Activated CD4-positive, alpha-beta T cell treated with anti-CD3 and anti-CD28 coated beads, Interleukin-2, amount 50 U/mL, for 16 hours (primary cell): ENCODE measurements at places on chromosomes 6 and 20.

GRCh38 chr6:127460465-127460864 is 1.3 kb upstream of the KIAA0408 start:
- peak; percentile 16 for DNase-seq

GRCh38 chr6:147589739-147590250 is 81.3 kb downstream of the SAMD5 start:
- DNase-seq, result no peak

GRCh38 chr6:33187809-33188208 is 4.5 kb downstream of the COL11A2 start:
- DNase-seq, result no peak

DNA sequence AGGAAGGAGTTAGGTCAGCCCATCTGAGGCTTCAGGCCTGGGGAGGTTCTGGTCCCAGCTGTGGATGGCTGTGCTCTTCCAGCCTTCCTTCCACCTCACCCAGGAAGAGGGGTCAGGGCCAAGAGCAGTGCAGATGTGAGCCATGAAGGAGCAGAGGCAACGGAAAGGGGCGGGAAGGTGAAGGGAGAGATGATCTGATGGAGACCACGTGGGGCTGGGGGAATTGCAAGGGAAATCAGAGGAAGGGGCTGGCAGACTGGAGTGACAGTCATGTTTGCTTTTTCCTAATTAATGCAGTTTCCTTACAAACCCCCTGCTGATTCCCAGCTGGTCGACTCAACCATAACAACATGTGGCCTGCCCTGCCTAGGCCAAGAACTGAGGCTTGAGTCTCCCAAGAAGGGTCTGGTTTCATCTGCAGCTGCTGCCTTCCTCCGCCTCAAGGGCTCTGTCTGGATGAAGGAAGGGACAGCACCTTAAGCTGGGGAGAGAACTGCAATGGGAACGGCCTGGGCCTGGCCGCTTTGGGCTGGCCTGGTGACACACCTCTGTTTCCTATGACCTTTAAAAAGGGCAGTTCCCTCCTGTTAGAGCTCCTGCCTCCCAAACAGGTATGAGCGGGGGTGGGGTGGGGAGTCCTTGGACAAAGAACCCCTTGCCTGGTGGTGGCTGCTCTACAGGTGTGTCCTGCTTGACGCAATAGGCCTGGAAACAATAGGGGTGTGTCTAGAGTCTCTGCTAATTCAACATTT is 7.8 kb upstream of the MRPS18A start:
- DNase-seq, result no peak

DNA sequence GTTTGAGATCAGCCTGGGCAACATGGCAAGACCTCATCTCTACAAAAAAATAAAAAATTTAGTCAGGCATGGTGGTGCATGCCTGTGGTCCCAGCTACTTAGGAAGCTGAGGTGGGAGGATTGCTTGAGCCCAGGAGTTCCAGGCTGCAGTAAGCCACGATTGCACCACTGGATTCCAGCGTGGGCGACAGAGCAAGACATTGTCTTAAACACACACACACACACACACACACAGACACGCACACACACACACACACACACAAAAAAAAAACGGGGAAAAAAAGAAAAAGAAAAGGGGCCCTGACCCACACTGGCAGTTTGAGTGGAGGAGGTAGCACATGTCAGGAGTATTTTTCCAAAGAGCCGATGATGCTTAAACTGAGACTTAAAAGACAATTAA is 122.2 kb downstream of the AFG1L start:
- no peak for DNase-seq

DNA sequence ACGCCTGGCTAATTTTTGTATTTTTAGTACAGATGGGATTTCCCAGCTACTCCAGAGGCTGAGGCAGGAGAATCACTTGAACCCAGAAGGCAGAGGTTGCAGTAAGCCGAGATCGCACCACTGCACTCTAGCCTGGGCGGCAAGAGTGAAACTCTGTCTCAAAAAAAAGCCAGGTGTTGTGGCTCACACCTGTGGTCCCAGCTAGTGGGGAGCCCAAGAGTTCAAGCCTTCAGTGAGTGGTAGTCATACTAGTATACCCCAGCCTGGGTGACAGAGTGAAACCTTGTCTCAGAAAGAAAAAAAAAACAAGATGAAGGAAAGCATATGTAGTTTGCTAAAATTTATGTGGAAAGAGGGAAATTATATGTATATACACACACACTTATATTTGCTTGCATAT is 20.0 kb upstream of the POU5F1 start:
- DNase-seq, result no peak

GRCh38 chr6:167652701-167653095 is 174.0 kb upstream of the AFDN start:
- DNase-seq, result no peak

GRCh38 chr6:165799391-165800153 is 136.5 kb upstream of the PDE10A start:
- DNase-seq, result no peak

GRCh38 chr20:58313396-58313795 is 3.9 kb downstream of the RAB22A start:
- DNase-seq, result peak; percentile 31

DNA sequence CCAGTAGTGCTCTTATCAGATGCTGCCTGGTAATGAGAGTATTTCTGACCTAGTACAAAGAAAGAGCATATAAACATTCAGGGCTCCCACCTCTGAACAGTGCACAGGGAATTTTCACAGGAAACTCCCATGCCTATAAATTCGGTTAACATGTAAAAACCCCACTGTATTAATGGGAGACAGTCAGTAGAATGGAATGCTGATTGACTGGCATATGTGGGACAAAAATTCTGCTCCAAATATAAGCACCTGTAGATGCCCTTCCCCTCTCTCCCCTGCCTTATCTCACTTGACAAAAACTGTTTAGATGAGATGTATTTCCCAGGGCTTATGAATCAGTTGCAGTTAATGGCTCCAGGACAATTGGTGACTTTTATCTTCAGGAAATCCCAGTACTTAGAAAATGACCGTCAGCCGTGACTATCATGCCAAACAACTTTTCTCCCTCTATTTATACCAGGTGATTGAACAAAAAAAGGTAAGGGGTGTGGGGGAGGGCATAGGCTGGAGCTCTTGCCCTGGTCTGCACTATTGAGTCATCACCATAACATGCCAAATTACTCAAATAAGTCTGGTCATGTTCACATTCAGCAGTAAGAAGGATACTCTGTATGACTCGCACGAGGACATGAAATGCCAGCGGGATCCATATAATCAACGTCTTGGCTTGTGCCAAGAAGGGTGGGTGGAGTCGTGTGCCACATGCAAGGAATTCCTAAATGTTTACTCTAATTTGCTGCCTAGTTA is 176.4 kb upstream of the BMP2 start:
- DNase-seq, result no peak

DNA sequence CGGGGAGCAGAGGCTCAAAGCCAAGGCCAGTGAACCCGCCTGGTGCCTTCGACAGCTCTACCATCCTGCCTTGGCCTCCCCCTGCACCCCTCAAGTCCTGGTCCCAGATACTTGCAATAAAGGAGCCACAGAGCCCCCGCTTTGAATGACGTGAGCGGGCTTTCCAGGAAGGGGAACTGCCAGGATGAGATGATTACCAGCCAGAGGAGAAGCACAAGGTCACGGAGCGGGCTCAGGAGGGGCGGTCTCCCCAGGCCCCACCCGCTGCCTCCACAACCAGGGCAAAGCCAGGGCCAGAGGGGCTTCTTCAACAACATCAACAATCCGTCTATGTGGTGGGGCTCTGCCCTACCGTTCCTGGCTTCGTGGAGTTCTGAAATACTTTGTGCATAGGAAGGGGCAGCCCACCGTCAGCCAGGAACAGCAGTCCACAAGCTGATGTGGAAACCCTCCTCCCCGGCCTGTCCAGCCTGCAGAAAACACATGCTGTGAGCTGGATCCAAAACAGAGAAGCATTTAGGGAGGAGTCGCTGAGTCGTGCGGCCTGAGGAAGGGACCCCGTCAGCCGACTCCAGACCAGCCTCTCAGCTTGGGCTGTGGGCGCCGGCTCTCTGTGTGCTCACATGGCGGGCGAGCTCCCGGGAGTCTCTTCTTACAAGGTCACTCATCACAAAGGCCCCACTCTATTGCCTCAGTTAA is 392.5 kb downstream of the CDH4 start:
- DNase-seq, result no peak

DNA sequence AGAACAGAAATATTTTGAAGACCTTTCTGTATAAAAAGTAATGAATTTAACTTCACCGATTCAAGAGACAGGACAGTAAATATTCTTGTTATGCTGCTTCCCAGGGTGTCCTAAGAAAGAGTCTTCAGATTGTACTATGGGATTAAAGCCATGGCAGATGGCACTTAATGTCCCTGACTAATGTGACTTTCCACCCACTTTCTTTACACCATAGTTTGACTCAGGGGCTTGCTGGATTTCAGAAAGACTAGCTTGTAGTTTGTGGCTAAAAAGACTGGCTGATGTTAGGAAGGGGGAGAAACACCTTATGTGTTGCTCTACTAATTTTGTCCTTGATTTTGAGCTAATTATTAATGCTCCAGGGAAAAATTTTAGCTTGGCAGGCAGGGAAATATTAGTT is 75.9 kb downstream of the UTRN start:
- no peak for DNase-seq

- no peak for DNase-seq
Observed at GRCh38 chr6:167073679-167074274, 49.1 kb upstream of the CCR6 start.

- no peak for DNase-seq
Observed at GRCh38 chr20:4714818-4715217, 6.9 kb upstream of the PRND start.
